ENCODE measurements at places on chromosomes 11 and 22.
A peak's percentile ranks its signal among the peaks of the same experiment; 100 is the strongest.

GRCh38 chr22:32475468-32476010 is 928 bp downstream of the FBXO7 start:
- DNase-seq, result no peak

- no peak for DNase-seq
Measured at GRCh38 chr11:96194581-96195374, 148.2 kb downstream of the MAML2 start.

GRCh38 chr11:76096552-76096951 is 109.8 kb downstream of the WNT11 start:
- no peak for DNase-seq

- DNase-seq, result no peak
Measured at GRCh38 chr11:34416766-34417165, 22.0 kb upstream of the CAT start.

DNA sequence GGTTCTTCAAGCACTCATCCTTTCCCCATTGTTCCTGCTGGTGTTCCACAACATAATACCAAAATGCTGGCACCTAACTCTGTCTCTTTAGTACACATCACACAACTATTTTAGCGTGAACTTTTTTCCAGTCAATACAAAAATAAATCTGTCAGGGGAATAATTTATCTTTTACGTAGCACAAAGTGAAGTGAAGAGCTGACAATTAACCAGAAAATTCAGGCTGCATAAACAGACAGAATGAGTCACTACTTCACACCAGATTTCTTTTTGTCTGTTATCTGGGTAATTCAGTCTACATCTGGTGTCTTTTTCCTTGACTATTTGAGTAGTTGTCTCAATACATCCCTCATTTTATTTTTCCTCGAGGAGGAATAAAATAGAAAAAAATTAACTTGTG is 7.9 kb upstream of the ETS1 start:
- peak; percentile 83 for DNase-seq

DNA sequence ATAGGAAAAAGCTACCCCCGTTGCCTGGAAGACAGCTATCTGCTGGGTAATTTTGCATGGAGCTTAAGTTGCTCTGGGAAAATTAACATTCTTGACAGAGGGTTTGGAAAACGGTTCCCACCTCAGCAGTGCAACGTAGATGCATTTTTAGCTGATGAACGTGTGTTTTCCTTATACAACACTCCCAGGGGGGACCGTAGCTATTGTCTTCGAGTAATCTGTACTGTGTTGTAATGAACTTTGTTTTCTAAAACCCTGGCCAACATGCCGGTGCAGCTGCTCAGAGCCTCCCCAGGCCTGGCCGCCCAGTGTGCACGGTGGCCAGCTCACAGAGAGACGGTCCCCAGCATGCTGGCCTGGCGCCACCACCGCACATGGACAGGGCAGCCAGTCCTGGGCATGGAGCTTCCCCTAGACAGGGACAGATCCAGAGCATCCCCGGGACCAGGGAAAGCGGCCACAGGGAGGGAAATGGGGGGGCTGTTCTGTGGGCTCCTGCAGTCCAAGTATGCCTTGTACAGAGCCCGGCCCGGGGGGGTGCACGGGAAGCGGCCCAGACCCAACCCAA is 2.2 kb downstream of the TNNT3 start:
- peak; percentile 61 for DNase-seq

- no peak for DNase-seq
Measured at GRCh38 chr11:69821511-69822040, 2.4 kb upstream of the FGF3 start.

- no peak for DNase-seq
Measured at GRCh38 chr11:21460082-21460481, 732.8 kb upstream of the ANO5 start.

GRCh38 chr11:112718483-112718882 is 242.7 kb upstream of the NCAM1 start:
- peak; percentile 31 for DNase-seq

DNA sequence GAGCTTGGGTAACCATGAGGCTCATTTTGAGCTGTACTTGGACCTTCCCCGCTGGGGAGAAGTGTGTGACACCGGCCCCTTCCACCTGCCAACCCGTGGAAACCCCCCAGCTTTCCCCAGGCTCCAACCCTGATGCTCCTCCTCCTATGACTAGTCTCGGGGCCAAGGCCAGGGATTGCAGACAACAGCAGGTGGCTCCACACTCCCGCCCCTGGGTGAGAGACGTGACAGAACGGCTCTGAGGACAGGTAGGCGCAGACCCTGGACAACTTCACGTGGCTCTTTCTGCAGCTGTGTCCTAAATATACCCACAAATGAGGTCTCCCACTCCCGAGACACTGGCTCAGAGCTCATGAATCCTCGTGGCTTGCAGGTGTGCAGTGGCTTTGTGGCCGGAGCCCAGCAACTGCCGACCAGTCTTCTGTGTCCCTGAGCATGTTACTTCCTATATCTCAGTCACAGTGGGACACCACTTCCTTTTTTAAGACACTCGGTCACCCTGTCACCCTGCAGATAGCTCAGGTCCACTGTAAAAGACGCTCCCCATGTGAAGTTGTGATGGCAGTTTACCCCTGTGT is 55.2 kb downstream of the NECTIN1 start:
- no peak for DNase-seq

DNA sequence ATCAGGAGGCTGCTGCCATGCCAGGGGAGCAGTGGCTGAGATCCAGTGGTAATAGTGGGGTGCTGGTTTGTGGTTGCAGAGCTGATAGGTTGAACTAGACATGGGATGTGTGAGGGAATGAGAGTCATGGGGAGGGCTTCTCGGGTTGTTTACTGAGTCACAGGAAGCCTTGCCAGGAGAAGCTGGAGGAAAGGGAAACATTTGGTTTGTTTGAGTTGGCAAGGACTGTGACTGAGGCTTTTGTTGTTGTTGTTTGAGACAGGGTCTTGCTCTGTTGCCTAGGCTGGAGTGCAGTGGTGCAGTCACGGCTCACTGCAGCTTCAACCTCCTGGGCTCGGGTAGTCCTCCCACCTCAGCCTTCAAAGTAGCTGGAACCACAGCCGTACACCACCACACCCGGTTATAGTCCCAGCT is 49.3 kb downstream of the CABIN1 start:
- DNase-seq, result peak; percentile 91

DNA sequence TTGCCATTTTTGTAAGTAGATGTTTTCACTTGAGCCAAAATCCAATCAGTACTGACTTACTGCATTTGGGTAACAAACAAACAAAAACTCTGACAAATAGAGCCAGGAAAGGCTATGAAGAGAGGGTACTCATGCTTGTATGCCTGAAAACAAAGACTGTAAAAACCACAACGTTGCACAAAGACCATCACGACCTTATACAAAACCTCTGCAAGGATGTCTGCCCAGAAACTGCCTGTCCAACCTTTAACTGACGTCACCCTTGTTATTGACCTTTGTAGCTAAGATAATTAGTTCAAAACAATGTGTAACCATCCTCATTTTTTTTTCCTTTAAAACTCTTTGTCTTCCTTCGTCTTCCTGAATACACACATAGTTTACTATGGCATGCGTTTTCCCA is 804 bp upstream of the CREBZF start:
- DNase-seq, result no peak

GRCh38 chr11:74957937-74958629 is 9.0 kb downstream of the SPCS2 start:
- DNase-seq, result no peak

DNA sequence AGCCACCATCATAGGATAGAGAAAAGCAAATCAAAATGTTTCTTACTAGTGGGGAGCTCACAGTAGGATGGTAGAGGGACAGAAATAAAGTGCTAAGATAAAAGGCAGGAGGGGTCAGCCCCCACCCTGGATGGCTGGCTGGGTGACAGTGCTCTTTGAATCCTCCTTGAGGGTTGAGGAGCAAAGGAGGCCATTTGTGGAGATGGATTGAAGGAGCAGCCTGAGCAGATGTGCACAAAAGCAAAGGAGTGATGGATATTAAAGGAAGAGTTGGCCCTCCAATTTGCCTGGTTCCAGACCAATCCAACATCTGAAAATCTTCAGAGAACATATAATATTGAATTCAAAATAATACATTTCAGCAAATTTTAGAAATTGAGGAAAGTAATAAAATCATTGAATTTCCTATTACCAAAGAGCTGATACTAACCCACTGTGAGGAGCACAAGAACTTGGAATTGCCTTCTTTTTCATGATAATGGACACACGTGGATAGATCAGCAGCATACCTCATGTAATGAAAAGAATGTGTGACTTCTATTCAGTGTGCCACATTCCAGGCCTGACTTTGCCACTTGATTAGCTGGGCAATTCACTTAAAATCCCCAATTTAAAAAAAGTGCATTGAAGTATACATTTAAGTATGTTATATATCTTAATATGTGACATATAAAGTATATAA is 287.0 kb downstream of the FAT3 start:
- DNase-seq, result no peak

GRCh38 chr11:2798951-2799761 is 86.4 kb downstream of the CDKN1C start:
- DNase-seq, result no peak

DNA sequence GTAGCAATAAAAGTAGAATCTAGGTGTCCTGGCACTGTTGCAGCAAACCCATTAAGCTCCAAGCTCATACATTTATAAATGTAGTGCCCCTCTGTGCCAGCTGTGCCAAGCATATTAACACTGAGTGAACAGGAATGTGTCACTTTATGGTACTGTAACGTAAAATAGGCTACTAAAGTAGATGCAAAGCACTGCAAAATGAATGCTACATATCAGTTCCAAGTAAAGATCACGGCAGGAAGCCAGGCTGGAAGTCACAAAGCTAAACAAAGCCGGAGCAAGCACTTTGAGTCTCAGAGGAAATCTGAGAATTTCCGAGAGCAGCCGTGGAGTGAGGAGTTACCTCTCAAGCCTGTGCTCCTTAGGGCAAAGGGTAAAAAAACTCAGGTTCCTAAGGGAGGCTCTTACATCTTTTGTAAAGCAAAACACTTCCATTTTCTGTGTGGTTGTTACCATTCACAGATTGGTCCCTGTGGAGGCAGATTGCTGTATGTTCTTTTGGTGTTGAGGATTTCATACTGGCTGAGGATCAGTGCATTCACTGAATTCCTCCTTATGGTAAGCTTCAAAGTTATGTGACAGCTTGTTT is 85.7 kb downstream of the WNT11 start:
- no peak for DNase-seq

GRCh38 chr11:76329084-76329648 is 51.8 kb downstream of the THAP12 start:
- peak; percentile 57 for DNase-seq

- no peak for DNase-seq
Measured at GRCh38 chr11:66204412-66204811, 64.0 kb upstream of the RAB1B start.

All from fibroblast of skin of right biceps (primary cell).